ENCODE measurements at places on chromosomes 5 and 9.

DNA sequence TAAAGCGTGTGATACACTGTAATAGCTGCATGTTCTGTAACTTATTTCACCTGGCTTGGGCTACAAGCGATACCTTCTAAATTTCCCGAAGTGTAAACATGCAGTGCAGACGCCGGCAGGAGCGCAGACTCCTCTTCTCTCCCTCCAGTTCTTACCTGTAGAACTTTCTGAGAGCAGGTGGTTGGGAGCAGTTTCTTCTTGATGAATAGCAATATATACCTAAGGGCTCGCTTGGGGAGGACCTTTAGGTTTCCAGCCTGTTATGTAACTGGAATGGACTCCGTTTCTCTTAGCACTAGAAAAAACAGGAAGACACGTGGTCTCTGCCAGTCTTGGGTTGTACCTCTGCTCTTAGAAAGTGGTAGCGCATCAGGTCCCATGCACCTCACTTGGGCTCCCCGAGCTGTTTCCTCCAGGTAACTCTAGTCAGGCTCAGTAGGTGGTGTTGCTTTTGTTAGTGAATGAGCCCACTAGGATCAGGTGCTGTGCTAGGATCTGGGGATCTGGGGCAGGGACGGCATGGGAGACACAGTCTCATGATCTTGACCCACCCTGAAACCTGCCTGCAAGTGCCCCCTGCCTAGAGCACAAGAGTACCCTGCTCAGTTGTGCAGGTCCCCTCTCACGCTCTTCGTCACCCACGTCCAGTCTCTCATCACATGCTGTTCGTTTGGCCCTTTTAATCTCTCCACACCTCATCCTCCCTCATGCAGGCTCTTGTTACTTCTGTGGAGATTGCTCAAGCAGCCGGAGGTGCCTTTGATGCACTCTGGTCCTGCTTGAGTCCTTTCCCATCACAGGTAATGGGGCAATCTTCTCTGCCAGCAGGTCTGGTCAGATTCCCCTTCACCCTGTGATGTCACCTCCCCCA, 2.8 kb downstream of the TENT4A start:
- no peak for DNase-seq

DNA sequence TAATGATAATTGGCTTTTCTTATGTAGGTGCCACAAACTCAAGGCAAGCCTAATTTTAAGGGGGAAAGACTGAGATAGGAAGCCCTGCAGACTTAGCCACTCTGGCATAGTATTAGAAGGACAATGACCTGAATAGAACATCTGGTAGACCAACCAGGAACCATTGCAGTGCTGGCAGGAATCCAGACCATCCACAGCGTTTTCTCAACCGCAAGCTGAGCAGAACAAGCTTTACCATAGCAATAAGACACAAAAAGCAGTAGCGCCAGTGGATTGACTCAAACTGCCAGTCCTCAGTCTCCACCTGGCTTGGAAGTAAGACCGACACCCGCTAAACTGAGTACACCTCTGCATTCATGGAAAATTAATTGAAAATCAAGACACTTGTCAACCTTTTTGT, 141.3 kb upstream of the LPAR1 start:
- DNase-seq: peak; percentile 69

DNA sequence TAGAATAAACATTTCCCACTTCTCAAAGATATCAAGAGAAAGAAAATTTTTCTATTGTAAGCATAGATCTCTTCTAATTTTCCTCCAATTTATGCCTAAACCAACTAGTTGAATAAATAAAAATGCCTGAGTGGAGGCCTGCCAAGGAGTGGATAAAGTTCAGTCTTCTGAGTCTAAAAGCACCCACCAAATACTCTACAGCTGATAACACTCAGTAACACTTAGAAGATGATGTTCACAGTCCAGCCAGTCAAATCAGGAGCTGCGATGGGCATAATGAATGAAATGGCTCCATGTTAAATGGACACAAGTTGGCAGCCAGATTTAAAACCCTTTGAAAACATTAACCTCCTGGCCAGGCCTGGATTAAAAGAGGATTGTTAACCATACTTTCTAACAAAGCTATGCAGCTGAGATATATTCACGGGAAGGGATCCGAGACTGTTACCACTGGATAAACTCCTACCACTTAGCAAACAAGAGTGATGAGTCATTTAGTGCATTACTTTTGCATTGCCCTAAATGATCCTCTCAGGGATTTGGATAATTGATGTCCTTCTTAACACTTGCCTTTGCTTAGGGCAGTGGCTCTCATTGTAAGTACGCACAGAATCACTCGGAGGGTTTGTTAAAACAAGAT, 63.7 kb upstream of the CCDC112 start:
- DNase-seq: peak; percentile 23

DNA sequence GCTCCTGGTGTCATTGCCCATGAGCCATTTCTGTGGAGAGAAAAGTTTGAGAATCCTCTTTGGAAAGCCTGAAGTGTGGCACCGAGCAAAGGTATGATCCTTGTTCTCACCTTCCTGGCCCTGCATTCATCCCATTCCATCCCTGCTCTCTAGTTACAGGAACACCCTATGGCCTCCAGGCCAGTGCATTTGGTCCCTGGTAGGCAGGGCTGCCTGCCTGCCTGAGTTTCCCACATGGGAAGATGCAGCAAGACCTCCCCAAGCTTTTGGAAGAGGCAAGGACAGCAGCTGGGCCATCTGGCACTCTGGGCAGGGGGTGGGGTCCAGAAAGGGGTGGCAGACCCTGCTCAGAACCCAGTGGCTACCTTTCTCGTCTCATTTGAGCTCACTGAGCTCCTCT, 24.5 kb downstream of the IGIP start:
- DNase-seq: no peak

- DNase-seq: no peak
Observed at GRCh38 chr9:115194216-115194615, 76.3 kb upstream of the TNC start.

GRCh38 chr9:136119061-136119882, 597 bp upstream of the TMEM250 start:
- DNase-seq: peak; percentile 43

GRCh38 chr9:16752601-16753000, 117.9 kb downstream of the BNC2 start:
- DNase-seq: no peak

DNA sequence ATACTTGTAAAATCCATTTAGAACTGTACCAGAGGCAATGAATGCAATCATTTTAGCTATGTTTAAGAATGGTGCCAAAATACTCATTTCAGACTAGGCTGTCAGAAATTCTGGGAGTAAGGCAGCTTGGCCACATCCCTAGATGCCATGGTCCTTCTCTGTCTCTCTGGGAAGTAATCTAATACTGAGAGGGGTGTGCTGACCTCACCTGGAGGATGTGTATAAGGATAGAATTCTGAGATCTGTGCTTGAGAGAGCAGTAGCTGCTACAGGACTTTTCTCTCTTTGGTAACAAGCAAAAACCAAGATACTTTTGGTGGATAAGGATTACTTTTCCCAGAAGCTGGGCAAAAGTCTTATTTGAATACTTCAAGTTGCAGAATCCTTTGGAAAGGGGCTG, 68.1 kb upstream of the MRPS30 start:
- no peak for DNase-seq

DNA sequence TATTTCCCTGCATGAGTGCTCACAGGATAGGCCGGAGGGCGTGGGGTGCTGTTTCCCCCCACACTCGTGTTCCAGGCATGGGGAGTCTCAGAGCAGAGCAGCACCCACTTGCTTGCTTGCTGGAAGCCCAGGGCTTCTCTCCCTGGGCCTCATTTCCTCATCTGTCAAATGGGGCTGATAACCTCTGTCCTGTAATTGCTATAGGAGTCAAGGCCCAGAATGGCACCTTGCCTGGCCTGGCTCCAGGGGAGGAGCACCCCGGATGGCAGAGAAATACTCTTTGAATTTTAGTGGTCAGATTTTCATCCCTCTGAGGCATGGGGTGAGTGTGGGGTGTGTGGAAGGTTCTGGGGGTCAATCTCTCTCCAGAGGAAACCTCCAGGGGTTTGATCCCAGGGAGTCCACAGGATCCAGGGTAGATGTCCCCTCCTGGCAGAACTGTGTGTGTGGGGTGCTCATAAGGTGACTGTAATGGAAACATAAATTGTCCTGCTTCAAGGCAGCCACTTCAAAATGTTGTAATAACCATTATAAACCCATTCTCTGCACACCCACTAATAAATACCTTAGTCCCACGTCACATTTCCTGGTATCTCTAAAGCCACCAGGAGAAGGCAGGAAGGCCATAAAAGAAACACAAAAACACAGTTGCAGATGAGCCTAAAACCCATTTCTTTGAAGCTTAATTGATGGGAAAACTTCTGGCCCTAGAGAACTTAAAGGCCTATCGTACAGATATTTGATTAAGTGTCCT, 272.2 kb downstream of the FSTL4 start:
- DNase-seq: no peak

GRCh38 chr9:131835151-131835910, 95.5 kb upstream of the RAPGEF1 start:
- no peak for DNase-seq

DNA sequence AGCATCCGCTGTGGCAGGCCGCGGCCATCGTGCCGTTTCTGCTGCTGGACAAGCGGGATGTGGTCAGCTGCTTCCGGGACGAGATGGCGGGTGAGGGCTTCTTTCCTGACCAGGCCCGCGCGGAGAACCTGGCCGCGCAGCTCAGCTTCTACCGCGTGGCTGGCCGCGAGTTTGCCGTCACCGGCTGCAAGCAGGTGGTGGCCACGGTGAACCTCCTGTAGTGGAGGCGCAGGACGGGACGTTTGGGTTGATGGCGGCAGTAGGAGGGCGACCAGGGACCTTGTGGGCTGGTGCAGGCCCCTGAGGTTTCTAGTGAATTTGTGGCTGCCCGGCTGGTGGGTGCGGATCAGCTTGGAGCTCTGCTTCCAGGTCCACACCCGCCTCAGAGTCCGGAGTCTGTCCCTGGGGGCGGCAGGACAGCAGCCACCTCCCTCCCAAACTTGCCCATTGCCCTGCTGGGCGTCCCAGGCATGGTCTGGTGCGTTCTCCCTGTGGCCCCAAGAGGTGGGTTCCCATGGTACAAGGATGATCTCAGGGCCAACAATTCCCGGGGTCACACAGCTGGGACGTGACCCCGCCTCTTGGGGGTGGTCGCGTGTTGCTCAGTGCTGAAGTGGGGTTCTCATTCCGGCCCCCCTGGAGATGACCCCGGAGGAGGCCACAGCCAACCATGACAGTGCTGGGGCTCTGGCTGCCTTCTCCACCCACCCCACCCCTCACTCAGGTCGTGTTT, 2.4 kb downstream of the TOR4A start:
- DNase-seq: no peak

DNA sequence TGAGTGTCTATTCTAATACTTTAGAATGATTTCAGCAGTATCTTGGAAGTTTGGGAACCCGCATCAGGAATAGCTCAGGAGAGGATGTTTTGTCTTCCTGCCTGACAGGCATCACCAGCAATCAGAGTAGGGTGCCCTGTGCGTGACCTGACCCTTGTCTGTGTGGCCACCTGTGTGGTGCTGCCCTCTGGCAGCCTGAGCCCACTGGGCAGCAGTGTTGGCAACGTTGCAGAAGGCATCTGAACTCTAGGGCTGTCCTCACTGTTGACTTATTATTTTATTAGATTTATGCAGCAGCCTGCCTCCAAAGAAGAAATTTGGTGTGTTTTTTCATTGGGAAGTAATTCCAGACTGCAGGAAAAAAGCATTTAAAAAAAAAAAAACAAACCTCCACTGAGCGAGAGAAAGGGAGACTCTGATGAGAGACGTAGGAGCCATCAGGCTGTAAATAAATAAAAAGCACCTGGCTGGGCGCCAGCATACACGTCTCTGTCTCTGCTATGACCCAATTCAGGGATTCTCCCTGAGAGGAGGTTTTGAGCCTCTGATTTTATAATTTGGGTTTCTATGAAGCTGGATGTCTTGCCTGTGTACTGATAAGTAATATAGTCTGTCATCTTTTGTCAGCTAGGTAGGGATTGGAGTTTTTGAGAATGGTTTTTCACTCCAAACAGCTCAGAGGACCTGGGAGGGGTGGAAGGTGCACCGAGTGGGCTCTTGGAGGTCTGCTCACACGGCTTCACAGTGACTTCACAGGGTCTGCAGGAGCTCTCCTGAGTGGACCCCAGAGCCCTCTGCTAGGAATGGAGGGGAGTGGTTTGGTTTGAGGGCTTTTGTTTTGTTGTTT, 49.0 kb downstream of the FAM78A start:
- no peak for DNase-seq

GRCh38 chr5:1593903-1594356, 70.2 kb upstream of the LPCAT1 start:
- DNase-seq: no peak

DNA sequence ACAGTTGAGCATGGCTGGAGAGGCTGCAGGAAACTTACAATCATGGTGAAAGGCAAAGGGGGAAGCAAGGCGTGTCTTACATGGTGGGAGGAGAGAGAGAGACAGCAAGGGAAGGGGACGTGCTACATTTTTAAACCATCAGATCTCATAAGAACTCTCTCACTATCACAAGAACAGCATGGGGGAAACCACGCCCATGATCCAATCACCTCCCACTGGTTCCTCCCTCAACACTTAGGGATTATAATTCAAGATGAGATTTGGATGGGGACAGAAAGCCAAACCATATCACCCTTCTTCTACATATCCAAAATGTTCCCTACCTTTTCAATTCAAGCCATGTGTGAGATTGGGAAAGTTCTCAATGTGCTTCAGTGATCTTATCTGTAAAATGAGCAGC, 22.9 kb upstream of the GLRX start:
- DNase-seq: no peak

DNA sequence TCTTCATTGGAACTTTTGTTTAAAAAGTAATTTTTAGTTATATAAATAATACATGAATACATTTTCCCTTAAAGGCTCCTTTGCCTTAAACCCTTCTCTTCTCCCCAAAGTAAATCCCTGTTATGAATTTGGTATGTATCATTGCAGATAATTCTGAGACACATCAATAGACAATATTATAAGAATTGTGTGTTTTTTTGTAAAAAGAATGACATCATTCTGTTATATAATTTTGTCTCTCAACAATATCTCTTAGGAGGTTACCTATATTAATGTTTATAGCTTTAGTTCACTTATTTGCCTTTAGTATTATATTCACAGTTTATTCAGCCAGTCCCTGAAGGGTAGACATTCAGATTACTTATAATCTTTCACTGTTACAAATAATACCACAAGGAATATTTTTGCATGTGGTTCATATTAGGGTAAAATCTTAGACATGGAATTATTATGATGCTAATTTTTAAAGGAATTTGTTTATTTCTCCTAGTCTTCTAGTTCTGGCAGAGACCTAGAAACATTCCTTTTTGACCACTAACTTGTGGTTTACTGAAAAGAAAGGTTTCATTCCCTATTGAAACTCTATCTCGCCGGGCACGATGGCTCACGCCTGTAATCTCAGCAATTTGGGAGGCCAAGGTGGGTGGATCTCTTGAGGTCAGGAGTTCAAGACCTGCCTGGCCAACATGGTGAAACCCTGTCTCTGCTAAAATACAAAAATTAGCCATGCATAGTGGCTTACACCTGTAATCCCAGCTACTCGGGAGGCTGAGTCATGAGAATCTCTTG, 105.6 kb downstream of the KCTD16 start:
- DNase-seq: peak; percentile 2

DNA sequence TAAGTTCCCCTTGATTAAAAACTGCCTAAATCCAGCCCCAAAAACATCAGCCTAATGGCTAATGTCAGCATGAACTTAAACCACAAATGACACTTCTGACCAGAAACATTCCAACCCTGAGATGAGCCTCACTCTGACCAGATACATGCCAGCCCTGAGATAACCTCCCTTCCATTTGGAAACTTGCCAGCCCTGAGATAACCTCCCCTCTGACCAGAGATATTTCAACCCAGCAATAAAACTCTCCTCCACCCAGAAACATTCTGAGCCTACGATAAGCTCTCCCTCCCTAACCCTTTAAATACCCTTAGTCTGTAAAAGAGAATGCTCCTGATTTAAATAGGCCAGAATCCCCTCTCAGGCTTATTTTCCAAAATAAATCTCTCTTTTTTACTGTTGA, 1035.7 kb upstream of the NUDT12 start:
- DNase-seq: no peak

Measured in fibroblast of skin of right biceps (primary cell).